ENCODE measurements at places on chromosomes 2 and 18.

DNA sequence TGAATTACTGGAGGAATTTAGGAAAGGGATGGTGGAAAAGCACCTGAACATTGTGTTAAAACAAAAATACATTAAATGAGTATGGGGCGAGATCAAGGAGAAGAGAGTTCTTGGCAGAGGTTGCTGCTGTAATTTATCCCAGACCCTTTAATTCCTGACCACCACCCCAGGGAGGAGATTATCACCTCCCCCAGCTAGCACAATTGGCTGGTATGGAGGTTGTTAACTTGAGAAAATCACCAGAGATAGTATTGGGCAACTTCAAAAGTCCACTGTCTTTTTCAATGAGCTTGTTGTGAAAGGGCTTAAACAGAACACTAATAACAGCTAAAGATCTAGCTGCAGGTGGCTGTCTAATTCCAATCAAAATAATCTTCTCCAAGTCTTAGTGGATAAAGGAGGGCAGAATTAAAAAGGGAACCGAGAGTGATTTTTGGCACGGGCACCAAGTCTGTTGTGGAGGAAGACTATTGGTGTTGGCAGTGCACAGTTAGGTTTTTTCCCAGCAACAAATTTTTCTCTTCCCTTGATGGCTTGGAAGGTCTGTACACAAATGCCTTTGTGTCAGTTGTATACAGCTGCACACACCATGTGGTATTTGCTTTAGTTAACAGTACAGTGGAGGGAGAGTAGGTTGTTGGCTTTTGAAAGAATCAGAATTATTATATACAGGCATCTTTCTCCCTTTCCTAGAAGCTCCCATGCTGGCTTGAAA, 289.5 kb downstream of the SLC4A3 start:
- no peak for DNase-seq

GRCh38 chr2:39431592-39432316, 5.3 kb downstream of the MAP4K3 start:
- DNase-seq: peak; percentile 8

- no peak for DNase-seq
These were observed 117.0 kb downstream of the STK39 start for GRCh38 chr2:168130346-168130745.

GRCh38 chr2:155733091-155733853, 599.2 kb downstream of the NR4A2 start:
- no peak for DNase-seq

GRCh38 chr2:71530211-71530610, 76.8 kb downstream of the DYSF start:
- no peak for DNase-seq

GRCh38 chr2:16828828-16829160, 163.2 kb upstream of the CYRIA start:
- DNase-seq: no peak

- no peak for DNase-seq
These were observed 241.2 kb downstream of the ALPK2 start for GRCh38 chr18:58387716-58388115.
